CD4-positive, alpha-beta T cell treated with Interleukin-6 at 100 ng/mL for 8 hours (primary cell): ENCODE measurements at places on chromosomes 11 and 22.
A peak's percentile ranks its signal among the peaks of the same experiment; 100 is the strongest.

DNA sequence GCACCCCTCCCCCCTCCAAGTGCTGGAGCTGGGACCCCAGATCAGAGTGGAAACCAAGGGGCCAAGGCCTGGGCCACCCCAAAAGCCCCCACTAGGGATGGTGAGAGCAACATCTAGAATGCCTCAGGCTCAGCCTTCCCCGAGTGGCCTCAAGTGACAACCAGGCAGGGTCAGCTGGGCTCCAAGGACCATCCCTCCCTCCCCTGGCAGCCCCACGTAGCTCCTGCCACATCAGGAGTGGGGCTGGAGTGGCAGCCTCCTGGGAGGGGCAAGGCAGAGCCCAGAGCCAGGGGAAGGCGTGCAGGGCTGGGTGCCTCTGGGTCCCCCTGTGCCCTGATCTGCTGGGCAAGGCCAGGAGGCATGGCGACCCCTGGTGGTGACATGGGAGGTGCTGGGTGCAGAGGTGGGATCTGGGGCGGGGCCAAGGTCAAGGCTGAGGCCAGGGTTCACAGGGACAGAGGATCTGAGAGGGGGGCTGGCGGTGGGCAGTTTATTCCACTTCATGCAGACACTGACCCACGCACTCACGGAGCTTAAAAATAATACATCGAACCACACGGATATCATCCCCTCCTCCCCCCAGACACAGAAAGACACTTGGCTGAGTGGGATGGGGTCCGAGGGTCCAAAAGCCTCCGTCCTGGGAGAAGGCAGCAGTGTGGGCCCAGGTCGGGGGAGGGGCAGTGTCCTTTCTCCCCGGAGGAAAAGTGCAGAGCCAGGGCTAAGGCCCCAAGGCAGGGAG, 15.8 kb upstream of the EHD1 start:
- peak; percentile 89 for DNase-seq

- DNase-seq = no peak
Observed at GRCh38 chr22:44703255-44703870, 1.4 kb downstream of the PRR5 start.

- DNase-seq = no peak
Observed at GRCh38 chr22:37105990-37106389, 3.5 kb downstream of the TMPRSS6 start.

- DNase-seq = no peak
Observed at GRCh38 chr11:65952052-65952521, 6.8 kb downstream of the TSGA10IP start.

GRCh38 chr11:101686514-101686913, 102.7 kb upstream of the TRPC6 start:
- no peak for DNase-seq

DNA sequence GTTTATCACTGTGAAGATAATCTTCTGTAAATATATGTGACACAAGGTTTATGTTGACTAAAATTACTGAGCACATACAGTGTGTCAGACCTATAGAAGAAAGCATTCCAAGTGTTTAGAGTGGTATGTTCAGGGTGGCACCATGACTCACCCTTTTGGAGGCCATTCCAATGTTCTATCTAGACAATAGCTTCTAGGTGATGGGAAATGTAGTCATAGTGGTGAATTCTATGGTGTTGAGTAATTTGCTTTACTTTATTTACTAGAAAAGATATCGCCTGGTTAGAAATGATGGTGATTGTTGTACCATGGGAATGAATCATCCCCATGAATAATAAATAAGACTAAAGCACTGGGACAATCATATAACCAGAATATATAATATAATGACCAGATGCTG, 72.9 kb upstream of the OR4C15 start:
- DNase-seq = no peak

DNA sequence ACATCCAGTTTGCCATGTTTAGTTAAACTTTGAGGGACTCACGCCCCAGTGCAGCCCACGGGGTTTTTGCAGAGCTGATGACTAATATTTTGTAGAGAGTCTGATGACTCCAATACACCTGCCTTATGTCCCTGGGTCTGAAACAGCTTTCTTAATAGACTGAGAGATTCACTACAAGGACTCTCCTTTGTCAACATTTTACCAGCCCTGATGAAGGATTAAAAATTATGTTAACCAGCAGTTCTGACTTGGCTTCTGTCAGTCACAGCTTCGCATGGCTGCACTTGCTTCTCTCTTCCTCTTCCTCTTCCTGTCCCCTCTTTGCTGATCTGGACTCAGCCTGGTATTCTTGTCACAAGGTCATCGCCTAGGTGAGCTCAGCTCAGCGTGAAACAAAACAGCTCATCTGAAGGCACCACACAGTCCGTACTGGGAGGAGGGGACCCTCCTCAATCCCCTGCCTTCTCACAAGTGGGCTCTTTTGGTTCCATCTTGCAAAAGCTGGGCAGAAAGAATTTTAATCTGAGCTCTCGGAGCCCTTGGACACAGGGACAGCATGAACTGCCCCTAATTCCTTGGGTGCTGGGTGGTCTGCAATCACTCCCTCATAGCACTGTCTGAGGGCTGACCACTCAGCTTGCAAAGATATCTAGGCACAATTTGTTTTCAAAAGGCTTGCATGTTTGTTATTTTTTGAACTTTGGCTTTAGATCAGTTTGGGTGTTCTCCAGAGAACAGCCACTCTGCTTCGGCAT, 38.1 kb upstream of the POU2AF1 start:
- DNase-seq = no peak

DNA sequence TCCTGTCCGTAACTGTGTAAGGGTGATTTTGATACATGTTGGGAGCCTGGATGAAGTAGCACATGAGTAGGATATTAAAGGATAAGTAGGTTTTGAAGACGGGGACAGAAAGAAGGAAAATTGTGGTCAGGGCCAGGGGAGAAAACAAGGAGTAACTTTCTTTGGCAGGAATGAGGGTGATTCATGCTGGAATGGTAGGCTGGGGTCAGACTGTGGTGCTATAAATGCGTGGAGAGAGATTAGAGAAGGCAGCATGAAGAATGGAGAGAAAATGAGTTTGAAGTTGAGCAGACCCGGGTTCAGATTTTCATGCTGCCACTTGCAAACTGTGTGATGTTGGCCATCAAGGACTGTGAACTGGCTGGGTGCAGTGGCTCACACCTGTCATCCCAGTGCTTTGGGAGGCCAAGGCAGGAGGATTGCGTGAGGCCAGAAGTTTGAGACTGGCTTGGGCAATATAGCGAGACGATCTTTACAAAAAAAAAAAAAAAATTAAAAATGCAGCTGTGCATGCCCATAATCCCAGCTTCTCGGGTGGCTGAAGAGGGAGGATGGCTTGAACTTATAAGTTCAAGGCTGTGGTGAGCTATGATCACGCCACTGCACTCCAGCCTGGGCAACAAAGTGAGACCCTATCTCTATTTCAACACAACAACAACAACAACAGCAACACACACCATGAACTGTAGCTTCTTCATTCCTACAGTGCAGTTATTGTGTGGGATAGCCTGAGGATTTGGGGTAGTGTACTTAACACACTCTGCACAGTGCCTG, 22.3 kb downstream of the ZBTB16 start:
- DNase-seq = no peak

DNA sequence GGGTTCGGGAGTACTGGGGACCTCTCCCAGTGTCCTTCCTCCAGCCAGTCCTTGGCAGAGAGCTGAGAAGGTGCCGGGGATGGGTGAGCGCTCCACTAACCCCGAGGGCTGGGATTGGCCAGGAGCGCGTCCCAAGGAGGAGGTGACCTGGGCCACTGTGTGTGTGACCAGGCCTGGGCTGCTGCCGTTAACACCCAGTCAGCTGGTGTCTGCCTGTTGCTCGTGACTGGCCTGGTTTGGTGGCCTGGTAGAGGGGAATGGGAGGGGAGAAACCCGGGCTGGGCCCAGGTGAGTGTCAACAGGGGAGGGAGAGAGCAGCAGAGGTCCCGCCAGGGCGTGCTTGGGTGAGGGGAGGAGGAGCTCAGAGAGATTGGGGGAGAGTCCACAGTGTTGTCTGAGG, 29.9 kb upstream of the GRAMD4 start:
- DNase-seq = no peak

DNA sequence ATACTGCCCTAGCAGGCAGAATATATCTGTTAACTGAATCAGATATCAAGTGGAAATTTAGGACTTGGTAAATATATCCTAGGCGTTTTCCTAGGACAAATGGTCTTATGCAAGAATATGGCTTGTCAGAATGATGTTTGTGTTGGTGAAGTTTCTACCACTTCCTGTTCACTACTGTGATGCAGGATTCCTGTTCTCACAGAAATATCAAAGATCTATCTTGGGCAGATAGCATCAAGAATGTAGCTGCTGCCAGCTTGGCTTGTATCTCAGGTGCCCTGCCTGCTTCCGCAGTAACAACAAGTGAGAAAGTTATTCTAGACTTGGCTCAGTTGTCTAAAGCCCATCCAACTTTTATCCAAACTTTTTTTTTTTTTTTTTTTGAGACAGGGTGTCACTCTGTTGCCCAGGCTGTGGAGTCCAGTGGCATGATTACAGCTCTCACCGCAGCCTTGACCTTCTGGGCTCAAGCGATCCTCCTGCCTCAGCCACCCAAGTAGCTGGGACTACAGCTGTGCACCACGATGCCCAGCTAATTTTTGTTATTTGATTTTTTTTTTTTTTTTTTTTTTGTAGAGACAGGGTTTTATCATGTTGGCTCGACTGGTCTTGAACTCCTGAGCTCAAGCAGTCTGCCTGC, 61.3 kb downstream of the PPME1 start:
- peak; percentile 55 for DNase-seq

GRCh38 chr11:9719566-9720289, 55.9 kb downstream of the SWAP70 start:
- no peak for DNase-seq

- no peak for DNase-seq
Observed at GRCh38 chr11:70548976-70549375, 150.6 kb downstream of the CTTN start.

DNA sequence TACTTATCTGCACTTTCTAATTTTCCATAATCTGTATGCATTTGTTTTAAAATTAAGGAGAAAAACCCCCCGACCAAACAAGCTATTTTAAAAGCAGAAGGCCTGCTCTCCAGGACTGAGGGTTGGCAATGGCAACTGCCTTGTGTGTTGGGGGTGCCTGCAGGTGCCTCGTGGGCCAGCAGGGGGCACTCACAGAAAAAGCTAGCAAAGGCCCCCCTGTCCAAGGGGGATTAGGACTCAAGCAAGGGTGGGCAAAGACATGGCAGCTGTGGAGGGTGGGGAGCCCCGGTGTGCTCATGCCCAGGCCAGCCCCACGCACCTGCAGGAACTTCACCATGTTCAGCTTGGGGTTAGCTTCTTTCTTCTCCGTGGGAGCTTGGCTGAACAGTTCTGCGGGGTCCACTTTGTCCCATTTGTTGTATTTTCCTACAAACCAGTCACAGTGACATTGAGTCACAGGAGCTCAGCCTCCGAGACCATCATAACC, 10.3 kb downstream of the TOP3B start:
- DNase-seq = peak; percentile 24

GRCh38 chr11:910044-910588, 494 bp downstream of the CHID1 start:
- DNase-seq = no peak

- DNase-seq = no peak
Observed at GRCh38 chr11:19077965-19078364, 17.4 kb upstream of the MRGPRX2 start.

- DNase-seq = no peak
Observed at GRCh38 chr11:63929616-63930015, 9.2 kb upstream of the NAA40 start.

DNA sequence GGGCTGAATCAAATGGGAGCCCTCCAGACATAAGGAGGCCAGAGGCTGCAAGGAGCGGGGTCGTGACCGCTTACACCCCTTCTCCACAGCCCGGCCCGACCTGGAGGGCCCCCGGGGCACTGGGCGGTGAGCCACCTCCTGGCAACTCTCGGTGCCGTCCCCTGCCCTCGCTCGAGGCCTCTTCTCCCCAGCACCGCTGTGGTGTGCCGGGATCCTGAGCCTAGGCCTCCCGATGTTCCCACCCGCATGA, 432 bp upstream of the GP1BB start:
- no peak for DNase-seq

DNA sequence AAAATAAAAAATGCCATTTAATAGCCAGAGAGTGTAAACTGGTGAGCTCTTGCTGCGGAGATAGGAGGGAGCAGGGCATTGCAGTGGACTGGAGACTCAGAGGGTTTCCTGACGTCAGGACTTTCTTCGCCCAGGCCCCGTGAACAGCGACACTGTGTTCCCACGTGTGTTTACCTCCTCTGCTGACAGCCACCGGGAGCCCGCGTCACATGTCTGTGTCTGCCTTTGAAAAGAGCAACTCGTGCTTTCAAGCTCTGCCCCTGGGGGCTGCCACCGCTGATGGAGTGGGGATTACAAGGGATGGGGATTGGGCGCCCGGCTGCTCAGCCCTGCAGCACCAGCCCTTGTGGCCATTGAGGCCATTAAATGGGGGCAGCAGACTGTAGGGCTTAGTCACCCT, 3.3 kb downstream of the TANGO2 start:
- no peak for DNase-seq

DNA sequence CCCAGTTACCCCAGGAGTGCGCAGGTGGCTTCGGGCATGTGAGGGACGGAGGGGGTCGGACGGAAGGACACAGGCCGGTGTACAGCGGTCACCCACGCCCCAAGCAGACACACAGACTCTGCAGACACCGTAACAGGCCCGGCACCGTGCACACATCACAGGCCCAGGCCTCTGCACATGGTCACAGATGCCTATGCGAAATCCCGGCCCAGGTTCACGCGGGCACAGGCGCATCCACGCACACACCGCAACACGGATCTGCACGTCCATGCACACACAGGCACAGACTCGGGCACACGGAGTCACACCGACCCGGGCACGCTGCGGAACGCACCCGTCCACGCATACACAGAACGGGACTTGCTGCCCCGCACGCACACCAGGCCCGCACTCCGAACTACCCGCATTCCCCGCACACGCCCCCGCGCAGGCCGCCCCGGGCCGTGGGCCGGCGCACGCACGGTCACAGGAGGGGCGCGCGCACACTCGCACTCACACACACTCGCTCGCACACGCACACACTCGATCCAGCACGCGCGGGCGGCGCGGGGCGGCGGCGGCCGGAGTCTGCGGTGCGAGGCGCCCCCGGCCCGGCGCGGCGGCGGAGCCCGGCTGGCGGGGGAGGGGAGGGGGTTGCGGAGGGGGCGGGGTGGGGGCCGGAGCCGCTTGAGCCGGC, at the start of gene MGAT3:
MGAT3 (plus strand) TSS at position 491 of the 676 bp plus-strand sequence. CDS start 30,336 bp downstream, outside the sequence.
- no peak for DNase-seq

- DNase-seq = peak; percentile 53
Observed at GRCh38 chr11:74453373-74453975, 13.9 kb downstream of the KCNE3 start.

- peak; percentile 39 for DNase-seq
Observed at GRCh38 chr11:61477727-61478148, 30.8 kb upstream of the LRRC10B start.

DNA sequence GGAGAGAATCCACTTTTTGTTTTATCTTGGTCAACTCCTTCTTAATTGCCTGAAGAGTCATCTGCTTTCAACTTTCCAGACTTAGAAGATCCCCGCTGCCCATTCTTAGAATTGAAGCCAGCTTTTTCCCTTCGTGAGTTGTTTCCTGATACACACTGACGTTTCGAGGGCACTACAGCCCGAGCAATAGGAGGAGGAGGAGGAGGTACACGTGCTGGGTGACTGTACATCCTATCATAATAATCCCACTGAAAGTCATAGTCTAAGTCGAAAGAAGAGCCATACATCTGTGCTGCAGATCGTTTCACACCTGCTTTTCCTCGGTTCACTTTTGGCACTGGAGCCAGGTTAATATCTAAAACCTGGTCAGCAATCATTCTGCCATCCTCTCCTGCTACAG, 606.1 kb downstream of the DLG2 start:
- no peak for DNase-seq

- no peak for DNase-seq
Observed at GRCh38 chr22:18022876-18023275, 1.5 kb downstream of the MICAL3 start.
